ENCODE measurements at places on chromosomes 12 and 14.

- no peak for DNase-seq
Observed at GRCh38 chr12:124316257-124316900, 21.5 kb downstream of the RFLNA start.

DNA sequence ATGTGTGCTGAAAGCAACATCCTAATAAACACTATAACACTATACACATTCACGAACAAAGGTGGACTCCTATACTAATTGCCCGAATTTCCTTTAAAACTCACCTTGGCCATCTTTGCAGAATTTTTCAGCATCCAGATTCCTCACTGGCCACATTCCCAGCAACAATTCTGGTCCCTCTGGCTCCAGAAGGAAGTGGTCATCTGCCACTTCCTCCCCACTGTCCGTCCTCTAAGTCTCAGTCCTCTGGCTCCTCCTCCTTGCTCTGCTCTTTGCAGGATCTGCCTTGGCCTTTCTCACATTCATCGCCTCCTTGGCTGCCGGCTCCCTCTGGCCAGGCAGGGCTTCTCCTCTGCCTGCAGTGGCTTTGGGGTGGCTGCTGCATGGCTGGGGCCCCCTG, 426.0 kb downstream of the FUT8 start:
- DNase-seq: no peak

- no peak for DNase-seq
Observed at GRCh38 chr14:80653956-80654355, 287.6 kb downstream of the CEP128 start.

GRCh38 chr14:80390906-80391305, 179.6 kb upstream of the DIO2 start:
- no peak for DNase-seq

DNA sequence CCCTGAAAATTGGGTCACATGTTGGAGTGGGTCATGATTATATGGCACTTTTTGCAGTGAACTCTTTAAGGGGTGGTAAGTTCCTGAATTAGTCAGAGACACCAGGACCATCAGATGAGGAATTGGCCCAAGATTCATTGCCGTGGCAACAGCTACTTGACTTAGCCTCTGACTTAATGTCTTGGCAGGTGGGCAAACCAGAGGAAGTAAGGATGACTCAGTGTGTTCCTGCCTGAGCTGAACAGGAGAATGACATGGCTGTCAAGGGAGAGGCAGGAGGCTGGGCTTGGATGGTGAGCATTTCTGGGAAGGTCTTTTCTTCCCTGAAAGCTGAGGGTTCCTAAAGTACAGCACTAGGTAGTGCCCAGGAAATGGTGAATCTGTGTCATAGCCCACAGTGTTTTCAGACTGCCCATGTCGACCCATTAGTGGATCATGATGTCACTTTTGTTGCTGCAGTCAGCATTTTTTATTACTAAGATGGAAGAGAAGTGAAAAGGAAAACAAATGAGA, 170.1 kb upstream of the PWP1 start:
- no peak for DNase-seq

DNA sequence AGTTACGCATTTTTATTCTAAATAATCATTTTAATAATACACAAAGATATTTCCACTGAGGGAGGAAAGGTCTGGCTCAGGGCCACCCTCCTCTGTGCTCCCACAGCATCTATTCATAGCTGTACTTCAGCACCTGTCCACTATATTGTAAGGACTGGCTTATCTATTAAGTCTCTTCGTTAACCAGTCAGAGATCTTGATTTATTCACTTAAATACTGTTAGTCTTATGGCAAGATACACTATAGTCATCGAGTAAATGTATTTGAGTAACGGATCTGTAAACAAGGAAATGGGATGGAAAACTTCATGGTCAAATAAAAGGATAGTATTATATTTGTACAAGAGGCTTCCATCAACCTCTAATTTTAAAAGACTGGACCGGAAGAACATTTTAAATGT, 54.6 kb downstream of the SPTLC2 start:
- DNase-seq: no peak

- DNase-seq: no peak
Observed at GRCh38 chr12:58314610-58315009, 373.2 kb downstream of the ATP23 start.

DNA sequence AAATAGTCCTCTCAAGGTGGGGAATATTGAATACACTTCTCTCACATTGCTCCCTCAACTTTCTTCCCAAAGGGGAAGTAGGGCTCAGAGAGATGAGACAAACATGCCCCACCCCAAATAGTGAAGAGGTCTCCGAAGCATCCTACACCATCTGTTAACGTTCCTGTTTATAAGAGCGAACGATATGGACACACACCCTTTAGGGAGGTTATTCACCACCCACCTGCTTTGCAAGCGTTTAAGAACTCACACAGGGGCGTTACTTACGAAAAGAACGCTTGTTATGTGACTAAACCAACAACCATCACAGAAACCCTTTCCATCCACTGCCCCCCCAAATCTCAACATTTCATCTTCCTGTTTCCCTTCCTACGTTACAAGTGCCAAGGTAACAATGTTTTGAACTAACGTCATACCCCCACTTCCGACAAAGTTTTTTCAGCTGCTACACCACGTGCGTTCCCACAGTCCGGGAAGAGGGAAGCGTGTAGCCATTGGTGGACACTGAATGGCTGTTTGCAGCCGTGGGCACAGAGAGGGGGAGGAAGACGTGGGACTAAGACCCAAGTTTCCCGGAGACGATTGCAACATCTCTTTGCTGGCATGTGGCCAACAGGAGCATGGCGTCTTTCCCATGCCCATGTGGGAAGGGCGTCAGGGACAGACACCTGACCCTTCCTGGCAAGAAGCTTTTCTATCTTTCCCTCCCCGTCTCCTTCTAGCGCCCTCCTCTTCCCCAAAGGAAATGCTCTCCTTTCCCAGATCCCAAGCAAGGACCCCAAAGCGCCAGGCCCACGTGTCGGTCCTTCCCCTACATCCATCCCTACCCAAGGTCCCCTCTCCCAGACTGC, 1.2 kb downstream of the YBX3 start:
- DNase-seq: peak; percentile 27
